A549 treated with AZD2906 at 1 μM for 4 hours (cell line): ENCODE measurements at places on chromosomes 13 and 19. TPM values are rescaled to one million over a fixed set of nuclear protein-coding genes. Genes with fewer than 3 reads are reported as not detected.

ZNF415 gene
- not detected in 5 replicates for total RNA-seq

ONECUT3 gene
- 0.01 to 0.02 TPM (median 0.02 TPM) in 3 of 5 replicates, not detected in the others for total RNA-seq

FCHO1 gene
- 17.6 to 21.4 TPM (median 18.4 TPM) in 5 replicates for total RNA-seq

NLRP5 gene
- total RNA-seq: 0.02 to 0.07 TPM (median 0.05 TPM) in 4 of 5 replicates, not detected in the other

CALR3 gene
- total RNA-seq: 0.07 to 0.14 TPM in 2 of 5 replicates, not detected in the others

DHDH gene
- total RNA-seq: 0.87 to 1.6 TPM (median 1.3 TPM) in 5 replicates

IGFL1 gene
- total RNA-seq: 1.0 to 2.3 TPM (median 1.9 TPM) in 5 replicates

NDFIP2 gene
- total RNA-seq: 16.7 to 21.8 TPM (median 19.1 TPM) in 5 replicates

ZNF493 gene
- total RNA-seq: 0.01 to 0.16 TPM (median 0.10 TPM) in 4 of 5 replicates, not detected in the other

RNF225 gene
- 0.13 to 0.19 TPM (median 0.16 TPM) in 4 of 5 replicates, not detected in the other for total RNA-seq

IFNL3 gene
- not detected in 5 replicates for total RNA-seq

ZNF547 gene
- total RNA-seq: 1.00 to 1.9 TPM (median 1.1 TPM) in 5 replicates

NLRP7 gene
- total RNA-seq: 0.01 to 0.13 TPM (median 0.02 TPM) in 3 of 5 replicates, not detected in the others

ZNF724 gene
- 0.41 to 1.0 TPM (median 0.63 TPM) in 5 replicates for total RNA-seq

STARD13 gene
- 5.8 to 6.8 TPM (median 6.2 TPM) in 5 replicates for total RNA-seq

PPP2R1A gene
- 184 to 318 TPM (median 309 TPM) in 5 replicates for total RNA-seq

LMTK3 gene
- total RNA-seq: 2.5 to 5.4 TPM (median 5.0 TPM) in 5 replicates

PCP2 gene
- 0.23 TPM in 1 of 5 replicates, not detected in the others for total RNA-seq

CCDC97 gene
- 33.3 to 44.8 TPM (median 40.3 TPM) in 5 replicates for total RNA-seq

TMEM38A gene
- 0.99 to 1.3 TPM (median 1.2 TPM) in 5 replicates for total RNA-seq

CD177 gene
- 0.05 to 0.18 TPM (median 0.12 TPM) in 4 of 5 replicates, not detected in the other for total RNA-seq

FTL gene
- total RNA-seq: 16,772 to 23,411 TPM (median 18,179 TPM) in 5 replicates

F2RL3 gene
- 0.06 TPM in 1 of 5 replicates, not detected in the others for total RNA-seq

SHISA7 gene
- total RNA-seq: 0.01 TPM in 1 of 5 replicates, not detected in the others

CXCL17 gene
- 0.10 to 0.13 TPM (median 0.10 TPM) in 3 of 5 replicates, not detected in the others for total RNA-seq

SPRYD7 gene
- total RNA-seq: 9.6 to 11.1 TPM (median 10.5 TPM) in 5 replicates

SOX1 gene
- not detected in 5 replicates for total RNA-seq

CACNG6 gene
- total RNA-seq: 10.3 to 12.7 TPM (median 11.0 TPM) in 5 replicates

KLK3 gene
- total RNA-seq: not detected in 5 replicates

RGL3 gene
- 1.1 to 2.1 TPM (median 1.4 TPM) in 5 replicates for total RNA-seq
